ENCODE measurements at places on chromosomes 7 and 10. TPM values are rescaled to one million over a fixed set of nuclear protein-coding genes. Genes with fewer than 3 reads are reported as not detected.

Gene FAM25G
- total RNA-seq, result not detected

Gene PSD
- total RNA-seq, result not detected

Gene NME8
- not detected for total RNA-seq

Gene PSPH
- total RNA-seq, result 25.6 TPM

Gene HNRNPF
- 177 TPM for total RNA-seq

Gene EZH2
- total RNA-seq, result 8.1 TPM

Gene SERPINE1
- 3.0 TPM for total RNA-seq

Gene SPDYE2B
- total RNA-seq, result not detected

Gene SPDYE16
- total RNA-seq, result 1.7 TPM

Gene NUTM2B
- 3.3 TPM for total RNA-seq

Gene COBL
- total RNA-seq, result 25.6 TPM

Gene HOXA1
- 2.0 TPM for total RNA-seq

Gene LIPF
- not detected for total RNA-seq

Gene WIPF3
- total RNA-seq, result 0.66 TPM

Gene CDC14C
- total RNA-seq, result not detected

Gene TMEM270
- not detected for total RNA-seq

Gene SLC39A12
- total RNA-seq, result not detected

Gene ATG9B
- total RNA-seq, result not detected

Gene NFE2L3
- total RNA-seq, result 6.6 TPM

Gene CFAP58
- total RNA-seq, result not detected

Gene HSPA12A
- 4.7 TPM for total RNA-seq

Gene AP1S1
- total RNA-seq, result 101 TPM

Gene EN2
- not detected for total RNA-seq

Gene HECW1
- 0.83 TPM for total RNA-seq

Gene MYL7
- total RNA-seq, result not detected

Gene CDK6
- 25.6 TPM for total RNA-seq

Gene PRKCQ
- 1.8 TPM for total RNA-seq

Gene VPS37D
- total RNA-seq, result 1.1 TPM

Gene TWIST1
- total RNA-seq, result not detected

Gene PDE1C
- total RNA-seq, result 3.0 TPM

Gene SLK
- 38.5 TPM for total RNA-seq

Gene PMS2
- total RNA-seq, result 14.7 TPM

Gene ASAH2B
- total RNA-seq, result 2.5 TPM

Gene CPA4
- not detected for total RNA-seq

Gene CFAP43
- 0.76 TPM for total RNA-seq

Gene ZNF853
- total RNA-seq, result 3.1 TPM

Gene ASZ1
- not detected for total RNA-seq

Gene DTX2
- 51.2 TPM for total RNA-seq

Gene OR6B1
- not detected for total RNA-seq

Gene CAMK2G
- 102 TPM for total RNA-seq

Gene LOXL4
- not detected for total RNA-seq

Gene FAM25C
- total RNA-seq, result not detected

Gene NXPH1
- total RNA-seq, result not detected

Gene CUZD1
- 0.35 TPM for total RNA-seq

Gene EPHB4
- 10.3 TPM for total RNA-seq

Gene CALHM1
- not detected for total RNA-seq
